ENCODE measurements at places on chromosomes 4 and X.

GRCh38 chr4:113881256-113881655, 98.2 kb downstream of the ARSJ start:
- DNase-seq, result no peak

- no peak for DNase-seq
Measured at GRCh38 chrX:50719614-50720013, 94.4 kb downstream of the SHROOM4 start.

DNA sequence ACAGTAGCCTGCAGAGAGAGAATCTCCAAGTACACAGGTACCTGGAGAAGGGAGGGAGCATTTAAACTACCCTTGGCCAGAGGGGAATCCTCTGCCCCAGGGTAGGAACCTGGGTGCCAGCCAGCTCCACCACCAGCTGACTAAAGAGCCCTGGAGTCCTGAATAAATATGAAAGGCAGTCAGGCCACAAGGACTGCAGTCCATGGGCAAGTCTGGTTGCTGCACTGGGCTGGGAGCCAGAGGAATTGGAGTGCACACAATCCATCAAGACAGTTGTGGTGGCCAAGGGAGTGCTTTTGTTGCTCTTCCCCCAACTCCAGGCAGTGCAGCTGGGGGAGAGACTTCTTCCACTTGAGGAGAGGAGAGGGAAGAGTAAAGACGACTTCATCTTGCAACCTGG, 172.5 kb downstream of the HNRNPD start:
- DNase-seq, result no peak

GRCh38 chr4:169485086-169485485, 127.3 kb downstream of the NEK1 start:
- DNase-seq, result no peak

DNA sequence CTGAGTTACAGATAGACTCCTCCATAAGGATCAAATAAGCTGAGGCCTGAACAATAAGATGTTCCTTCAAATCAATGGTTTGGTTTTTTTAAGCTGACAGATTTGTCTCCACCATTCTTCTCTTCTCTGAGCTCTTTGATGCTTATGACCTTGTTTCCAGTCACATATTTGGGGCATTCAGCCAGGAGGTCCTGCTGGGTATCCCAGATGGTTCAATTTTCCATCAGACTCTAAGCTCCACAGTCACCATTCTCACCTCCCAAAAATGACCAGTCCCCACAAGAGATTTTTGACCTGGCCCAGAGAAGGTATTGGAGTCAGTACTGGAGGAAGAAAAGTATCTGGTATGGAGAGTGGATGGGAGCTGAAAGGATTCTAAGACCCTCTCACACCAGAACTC, 74.6 kb upstream of the FRMPD3 start:
- no peak for DNase-seq

DNA sequence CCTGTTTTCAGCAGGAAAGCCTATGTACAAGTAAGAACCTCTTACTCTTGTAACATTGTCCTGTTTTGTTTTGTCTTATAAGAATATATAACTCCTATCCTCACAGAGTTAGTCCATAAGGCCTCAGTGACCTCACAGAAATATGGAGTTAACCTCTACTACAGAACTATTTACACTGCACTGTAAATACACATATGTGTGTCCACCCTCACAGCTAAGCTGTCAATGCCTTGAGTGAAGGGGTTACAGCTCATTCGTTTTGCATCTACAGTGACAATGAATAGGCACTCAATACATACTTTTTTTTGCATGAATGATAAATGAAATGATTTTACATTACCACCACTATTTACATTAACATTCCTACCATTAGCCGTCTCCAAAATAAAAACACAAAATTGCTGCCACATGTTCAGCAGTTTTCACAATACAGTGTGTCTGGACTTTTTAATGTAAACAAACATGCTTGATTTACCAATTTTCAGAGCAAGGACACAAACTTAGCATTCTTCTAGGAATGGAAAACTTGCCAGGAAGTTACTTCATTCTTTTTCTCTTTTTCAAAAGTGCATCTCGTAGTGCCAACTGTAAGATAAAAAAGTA, 9.5 kb upstream of the NAAA start:
- no peak for DNase-seq

DNA sequence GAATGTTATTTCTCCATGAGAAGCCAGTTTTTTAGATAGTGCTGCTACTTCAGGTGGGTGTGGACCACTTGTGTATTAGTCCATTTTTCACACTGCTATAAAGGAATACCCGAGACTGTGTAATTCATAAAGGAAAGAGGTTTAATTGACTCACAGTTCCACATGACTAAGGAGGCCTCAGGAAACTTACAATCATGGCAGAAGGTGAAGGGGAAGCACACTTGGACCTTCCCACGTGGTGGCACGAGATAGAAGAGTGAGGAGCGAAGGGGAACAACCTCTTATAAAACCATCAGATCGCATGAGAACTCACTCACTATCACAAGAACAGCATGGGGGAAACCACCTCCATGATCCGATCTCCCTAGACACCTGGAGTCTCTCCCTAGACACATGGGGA, 3.4 kb upstream of the PPID start:
- DNase-seq, result no peak
